SK-N-MC (cell line): ENCODE measurements at places on chromosomes 4 and X.

GRCh38 chr4:126725906-126726305 lies 906.9 kb upstream of the INTU start:
- DNase-seq = peak; percentile 61

- DNase-seq = no peak
Measured at GRCh38 chr4:183797445-183798300, 107.4 kb upstream of the STOX2 start.

DNA sequence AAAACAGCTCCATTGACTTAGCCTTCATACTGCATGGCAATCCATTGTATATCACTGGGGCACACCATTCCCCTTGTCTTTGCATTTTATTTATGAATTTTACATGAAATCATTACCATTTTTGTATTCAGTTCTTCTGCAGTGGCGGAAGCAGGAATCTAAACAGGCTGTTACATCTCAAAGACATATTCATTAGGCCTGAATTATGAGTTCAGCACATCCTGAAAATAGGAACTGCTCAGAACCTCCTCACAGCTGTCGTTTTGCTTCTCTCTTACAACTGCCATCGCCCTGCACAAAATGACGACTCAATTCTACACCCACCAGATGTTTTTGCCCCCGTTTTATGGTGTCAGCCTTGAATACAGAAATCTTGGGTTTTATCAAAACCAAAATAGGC lies 474.4 kb upstream of the MAGEB18 start:
- DNase-seq = no peak

GRCh38 chrX:54067766-54068165 lies 23.5 kb upstream of the PHF8 start:
- no peak for DNase-seq

DNA sequence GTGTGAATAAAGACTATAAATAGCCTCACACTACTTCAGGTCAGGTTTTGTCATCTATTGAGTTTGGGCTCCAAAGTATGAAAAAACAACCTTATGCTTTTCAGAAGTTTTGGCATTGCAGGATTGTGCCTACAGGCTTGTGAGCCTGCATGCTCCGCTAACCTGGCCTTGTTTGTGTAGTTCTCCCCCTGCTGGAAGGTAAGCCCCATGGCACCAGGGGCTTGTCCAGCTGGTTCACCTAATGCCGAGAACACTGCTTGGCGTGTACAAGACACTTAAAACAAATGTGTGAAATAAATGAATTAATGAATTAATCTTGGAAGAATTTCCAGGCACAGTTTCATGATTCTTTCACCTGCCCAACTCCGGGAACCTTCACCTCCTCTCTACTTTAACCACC lies 1.8 kb upstream of the HSD17B10 start:
- DNase-seq = no peak

DNA sequence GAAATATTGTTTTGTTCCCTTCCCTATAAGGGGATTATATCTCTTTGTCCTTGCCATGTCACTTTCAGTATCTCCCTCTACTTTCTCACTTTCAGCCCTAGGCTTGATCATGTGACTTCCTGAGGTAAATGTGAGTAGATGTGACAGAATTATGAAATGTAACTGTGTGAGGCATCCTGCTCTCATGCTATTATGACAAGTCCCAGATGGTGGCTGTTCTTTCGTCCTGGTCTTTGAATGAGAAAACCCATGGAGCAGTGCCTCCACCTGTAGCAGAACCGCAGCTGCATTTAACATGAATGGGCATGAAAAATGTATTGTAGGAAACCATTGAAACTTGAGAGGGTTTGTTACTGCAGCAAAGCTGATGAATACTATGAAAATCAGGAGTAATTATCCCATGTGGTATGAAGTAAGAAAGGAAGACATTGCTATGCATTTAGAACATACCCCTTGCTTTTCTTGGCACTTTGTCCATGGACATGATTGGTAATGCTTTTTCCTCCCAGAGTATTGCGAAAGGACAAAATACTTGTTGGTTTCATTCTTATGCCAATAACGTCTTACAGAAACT lies 202.2 kb upstream of the GPRIN3 start:
- no peak for DNase-seq

DNA sequence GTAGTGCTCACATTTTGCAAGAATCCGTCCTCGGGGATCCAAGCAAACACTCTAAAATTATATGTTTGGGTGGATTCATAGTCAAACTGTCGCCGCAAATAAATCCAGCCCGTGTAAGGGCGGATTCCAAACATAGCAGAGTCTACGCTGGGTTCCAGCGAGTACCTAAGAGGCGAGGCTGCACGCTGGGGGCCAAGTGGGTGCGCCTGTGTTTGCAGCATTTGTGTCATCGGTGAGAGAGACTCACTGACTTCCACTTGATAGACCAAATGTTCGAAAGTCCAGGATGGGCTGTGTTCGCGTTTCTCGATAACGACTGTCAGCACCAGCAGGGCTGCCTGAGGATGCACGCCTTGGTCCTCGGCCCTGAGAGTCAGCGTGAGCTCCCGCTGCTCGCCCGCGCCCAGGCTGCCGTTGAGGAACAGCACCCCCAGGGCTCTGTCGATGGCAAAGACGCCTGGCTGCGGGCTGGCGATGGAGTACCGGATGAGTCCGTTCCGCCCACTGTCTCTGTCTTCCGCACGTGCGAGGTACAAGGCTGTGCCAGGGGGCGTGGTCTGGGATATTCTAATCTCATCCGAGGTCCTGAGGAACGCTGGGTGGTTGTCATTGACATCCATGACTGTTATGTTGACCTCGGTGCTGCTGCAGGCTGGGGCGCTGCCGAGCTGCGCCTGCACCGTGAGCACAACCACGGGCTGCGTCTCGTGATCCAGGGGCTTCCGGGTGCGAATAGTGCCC lies 158.7 kb downstream of the DCHS2 start:
- no peak for DNase-seq

DNA sequence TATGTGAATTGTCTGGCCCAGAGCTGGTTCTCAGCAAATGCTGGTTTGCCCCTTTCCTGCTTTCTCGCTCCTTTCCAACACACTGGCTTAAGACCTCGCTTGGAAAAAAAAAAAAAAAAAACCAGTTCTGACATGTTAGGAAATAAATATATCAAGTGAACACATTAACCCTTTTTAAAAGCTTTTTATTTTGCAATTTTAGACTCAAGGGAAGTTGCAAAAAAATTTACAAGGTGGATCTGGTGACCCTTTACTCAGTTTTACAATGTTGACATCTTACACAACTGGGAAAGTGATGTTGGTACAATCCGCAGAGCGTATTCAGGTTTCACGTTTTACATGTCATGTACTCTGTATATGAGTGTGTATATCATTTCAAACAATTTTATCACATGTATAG lies 100.1 kb downstream of the RTL5 start:
- DNase-seq = no peak

DNA sequence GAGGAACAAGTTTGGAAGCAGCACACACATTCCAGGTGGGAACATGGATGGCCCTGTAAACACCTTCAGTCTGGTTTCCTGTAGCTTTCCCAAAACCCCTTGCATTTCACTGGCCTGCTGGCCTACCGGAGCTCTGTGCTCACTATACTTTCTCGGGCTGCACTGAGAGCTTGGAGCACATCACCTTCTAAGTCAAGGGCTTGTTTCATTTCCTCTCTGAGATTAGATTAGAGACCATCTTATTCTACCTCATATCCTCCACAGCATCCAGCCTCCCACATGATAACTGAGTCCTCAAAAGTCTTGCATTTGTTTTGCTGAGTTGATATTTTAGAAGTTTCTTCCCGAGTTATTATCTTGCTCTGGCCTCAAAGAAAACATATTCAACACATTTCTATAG lies 147.7 kb downstream of the RASL11B start:
- DNase-seq = no peak

GRCh38 chrX:4240541-4241194 lies 527.2 kb upstream of the PRKX start:
- DNase-seq = no peak

DNA sequence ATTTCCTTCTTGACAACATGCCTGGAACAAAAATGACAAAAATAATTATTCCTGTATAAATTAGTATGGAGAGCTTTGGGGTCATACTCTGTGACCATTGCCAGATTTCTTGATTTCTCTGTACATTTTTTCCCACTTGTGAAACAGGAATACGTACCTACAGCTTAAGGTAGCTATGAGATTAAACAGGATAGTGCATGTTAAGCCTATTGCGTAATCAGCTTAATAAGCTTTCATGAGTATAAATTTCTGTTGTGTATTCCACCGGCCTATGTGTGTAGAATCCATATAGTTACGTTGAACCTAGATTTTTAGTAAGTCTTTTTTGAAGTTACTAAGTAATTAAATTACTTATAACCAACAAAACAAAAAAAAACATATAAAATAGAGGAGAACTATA lies 334.9 kb downstream of the DCTD start:
- no peak for DNase-seq

DNA sequence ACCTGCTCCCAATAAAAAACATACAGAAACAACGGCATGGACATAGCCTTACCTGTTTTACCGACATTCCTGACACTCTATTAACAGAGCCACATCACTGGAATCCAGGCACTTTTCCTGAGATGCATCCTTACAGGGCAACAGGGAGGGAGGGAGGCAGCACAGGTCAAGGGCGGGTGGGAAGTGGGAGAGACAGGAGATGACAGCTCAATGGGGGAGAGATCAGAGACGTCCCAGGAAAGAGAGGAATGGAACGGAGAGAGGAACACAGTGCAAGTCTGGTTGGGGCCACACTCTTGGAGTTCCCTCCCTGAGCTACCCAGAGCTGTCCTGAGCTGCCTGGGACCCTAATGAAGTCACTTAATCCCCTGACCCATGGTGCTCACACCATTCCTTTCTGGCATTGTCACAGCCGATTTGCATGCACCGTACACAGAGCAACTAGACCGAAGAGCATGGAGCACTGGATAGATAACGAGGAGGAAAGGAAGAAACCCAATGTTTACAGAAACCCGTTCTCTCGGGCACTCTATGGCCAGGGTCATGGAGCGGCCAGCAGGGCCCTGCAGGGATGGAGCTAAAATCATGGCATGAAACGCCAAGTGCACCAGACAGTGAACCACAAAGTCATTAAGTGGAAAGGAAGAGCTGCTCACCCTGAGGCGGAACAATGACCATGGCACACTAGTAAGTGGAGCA lies 93.1 kb downstream of the NSUN7 start:
- no peak for DNase-seq

- DNase-seq = no peak
Measured at GRCh38 chr4:147714575-147715401, 17.1 kb upstream of the ARHGAP10 start.

GRCh38 chr4:10204401-10205058 lies 87.9 kb upstream of the WDR1 start:
- DNase-seq = no peak

GRCh38 chr4:3342182-3342854 lies 49.5 kb downstream of the RGS12 start:
- DNase-seq = peak; percentile 69

DNA sequence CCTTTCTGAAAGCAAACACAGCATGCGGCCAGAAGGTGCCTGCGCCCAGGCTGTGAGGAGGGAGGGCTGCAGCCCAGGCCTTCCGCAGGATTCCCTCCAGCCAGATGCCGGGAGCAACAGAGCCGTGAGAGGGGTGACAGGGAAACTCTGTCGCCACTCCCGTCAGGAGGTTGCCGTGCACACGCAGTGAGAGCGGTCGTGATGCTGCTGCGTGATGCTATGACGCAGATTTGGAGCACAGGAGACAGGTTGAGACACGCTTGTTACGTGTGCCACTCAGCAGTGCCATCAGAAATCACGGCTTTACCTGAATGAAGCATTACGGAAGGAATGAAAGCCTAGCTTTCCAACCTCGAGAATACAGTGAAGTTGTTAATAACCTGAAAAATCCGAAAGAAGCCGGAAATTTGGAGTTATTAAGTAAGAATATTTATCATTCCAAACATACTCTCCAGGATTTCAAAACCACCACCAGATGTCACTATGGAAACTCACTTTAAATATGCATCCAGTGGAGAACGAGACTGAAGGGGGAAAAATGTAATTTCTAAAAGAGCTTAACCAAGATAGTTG lies 54.4 kb downstream of the FAT1 start:
- peak; percentile 8 for DNase-seq

DNA sequence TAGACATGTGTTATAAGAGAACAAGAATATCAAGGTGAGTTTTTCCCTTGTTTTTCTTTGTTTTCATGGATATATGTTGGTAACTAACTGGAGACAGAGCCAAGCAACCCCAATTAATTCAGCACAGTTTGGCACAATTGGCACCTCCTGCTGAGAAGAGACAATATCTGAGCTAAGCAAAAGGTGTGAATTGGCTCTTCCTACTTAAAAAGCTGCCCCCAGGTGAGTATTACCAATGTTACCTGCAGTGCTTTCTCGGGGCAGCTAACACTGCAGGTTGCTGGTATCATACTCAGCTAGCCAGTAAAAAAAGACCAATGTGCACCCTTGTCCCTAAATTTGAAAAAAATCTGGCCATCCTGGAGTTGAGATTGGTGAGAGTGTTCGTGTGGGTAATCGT lies 871.2 kb upstream of the TENM3 start:
- DNase-seq = no peak

GRCh38 chrX:72169008-72169728 lies 12.4 kb upstream of the PIN4 start:
- no peak for DNase-seq

- no peak for DNase-seq
Measured at GRCh38 chr4:147076179-147076578, 130.5 kb upstream of the TTC29 start.

- no peak for DNase-seq
Measured at GRCh38 chr4:2948895-2949781, 14.1 kb downstream of the NOP14 start.

- no peak for DNase-seq
Measured at GRCh38 chrX:152641256-152641875, 3.7 kb downstream of the GABRQ start.

GRCh38 chr4:41142376-41143310 lies 71.7 kb downstream of the APBB2 start:
- no peak for DNase-seq

DNA sequence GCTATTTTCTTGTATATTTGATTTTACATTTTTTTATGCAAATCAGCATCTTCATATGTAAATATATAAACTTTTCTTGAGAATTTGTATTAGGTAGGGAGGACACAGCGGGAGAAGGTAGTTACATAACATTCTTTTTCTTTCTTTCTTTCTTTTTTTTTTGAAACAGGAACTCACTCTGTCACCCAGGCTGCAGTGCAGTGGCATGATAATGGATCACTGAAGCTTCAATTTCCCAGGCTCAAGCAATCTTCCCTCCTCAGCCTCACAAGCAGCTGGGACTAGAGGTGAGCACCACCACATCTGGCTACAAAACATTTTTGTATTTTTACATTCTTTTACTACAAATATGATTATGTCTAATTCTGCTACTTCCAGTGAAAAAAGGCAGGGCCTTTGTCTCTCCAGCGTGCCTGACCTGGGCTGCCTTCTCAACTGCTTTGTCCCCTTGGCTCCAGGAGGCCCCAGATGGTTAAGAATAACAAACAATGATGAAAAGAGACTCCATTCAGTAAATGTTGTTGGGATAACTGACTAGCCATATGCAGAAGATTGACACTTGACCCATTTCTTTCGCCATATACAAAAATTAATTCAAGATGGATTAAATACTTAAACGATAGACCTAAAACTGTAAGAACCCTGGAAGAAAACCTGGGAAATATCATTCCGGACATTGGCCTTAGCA lies 46.5 kb upstream of the FAT4 start:
- no peak for DNase-seq
